ENCODE measurements at places on chromosomes 7 and 10.

GRCh38 chr7:65390588-65390987 is 16.9 kb downstream of the ZNF92 start:
- peak; percentile 34 for DNase-seq

DNA sequence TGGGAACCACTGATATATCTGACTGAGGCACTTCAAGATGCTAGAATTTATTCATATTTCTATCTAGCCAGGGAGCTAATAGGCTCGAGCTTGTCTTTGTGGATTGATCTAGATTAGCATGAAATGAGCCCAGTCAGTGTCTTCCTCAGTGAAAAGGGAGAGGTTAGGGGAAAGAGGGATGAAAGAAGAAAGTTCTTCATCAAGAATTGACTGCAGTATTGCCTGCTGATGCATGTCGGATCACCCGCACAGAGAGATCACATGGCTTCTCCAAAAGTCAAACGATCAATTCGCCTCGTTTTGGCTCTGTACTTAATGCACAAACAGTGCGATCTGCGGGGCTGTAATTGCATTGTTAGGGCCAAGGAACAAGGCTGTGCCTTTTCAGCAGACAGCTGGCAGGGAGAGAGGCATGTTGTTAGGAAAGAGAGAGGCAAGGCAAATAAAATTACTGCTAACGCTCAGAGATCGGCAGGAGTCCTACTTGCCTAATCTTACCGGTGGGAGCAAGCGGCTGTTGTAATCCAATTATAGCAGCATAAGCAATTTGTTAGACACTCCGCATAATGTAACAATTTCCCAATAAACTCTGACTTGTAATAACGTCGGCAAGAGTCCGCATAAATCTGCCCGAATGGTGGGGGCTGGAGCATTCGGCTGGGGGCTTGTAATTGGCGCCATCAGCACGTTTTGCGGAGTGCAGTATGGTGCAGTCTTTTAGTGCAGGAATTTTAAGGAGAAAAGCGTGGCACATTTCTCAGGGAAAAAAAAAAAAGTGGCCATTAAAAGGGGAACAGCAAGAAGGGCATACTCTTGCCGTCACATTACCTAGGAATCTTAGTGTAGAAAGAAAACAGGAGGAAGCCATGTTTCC is 102.1 kb downstream of the POLL start:
- no peak for DNase-seq

GRCh38 chr7:20320322-20320721 is 10.4 kb upstream of the ITGB8 start:
- no peak for DNase-seq

GRCh38 chr7:121196286-121196685 is 132.5 kb upstream of the WNT16 start:
- no peak for DNase-seq

GRCh38 chr10:124917428-124918190 is 24.3 kb upstream of the ZRANB1 start:
- DNase-seq: peak; percentile 48

DNA sequence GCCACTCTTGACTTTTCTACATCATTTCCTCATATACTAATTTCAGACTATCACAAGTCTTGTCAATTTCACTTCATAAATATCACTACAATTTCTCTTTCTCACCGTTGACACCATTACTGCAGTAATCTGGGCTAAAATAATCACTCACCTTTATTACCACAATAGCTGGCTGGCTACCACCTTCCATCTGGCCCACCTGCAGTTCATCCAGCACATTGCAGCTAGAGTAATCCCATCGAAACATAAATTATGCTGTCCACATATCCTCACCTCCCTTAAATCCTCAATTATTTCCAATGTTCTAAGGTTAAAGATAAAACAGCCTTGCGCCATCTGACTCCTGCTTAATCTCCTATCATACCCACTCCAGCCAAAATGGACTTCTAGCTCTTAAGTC is 16.0 kb downstream of the DGKB start:
- DNase-seq: no peak
